Effector memory CD8-positive, alpha-beta T cell (primary cell): ENCODE measurements at places on chromosomes 2 and 18.

DNA sequence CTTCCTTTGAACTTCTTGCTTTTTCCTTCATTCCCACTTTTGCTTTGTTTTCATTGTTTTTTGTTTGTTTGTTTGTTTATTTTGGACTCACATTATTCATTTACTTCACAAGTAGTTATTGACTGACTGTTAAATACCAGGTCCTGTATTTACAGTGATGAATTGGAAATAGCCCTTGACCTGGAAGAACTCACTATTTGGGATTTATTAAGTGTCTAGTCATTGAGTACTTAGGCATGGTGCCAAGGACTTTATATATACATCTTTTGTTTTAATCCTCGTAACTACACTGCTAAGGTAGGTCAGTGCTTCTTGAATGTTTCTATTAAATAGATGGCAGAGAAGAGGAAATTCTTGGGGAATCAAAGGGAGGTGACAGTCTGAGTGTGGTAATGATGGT lies 11.1 kb downstream of the SPOPL start:
- no peak for DNase-seq

GRCh38 chr2:127566139-127566417 lies 30.6 kb downstream of the MYO7B start:
- no peak for DNase-seq

DNA sequence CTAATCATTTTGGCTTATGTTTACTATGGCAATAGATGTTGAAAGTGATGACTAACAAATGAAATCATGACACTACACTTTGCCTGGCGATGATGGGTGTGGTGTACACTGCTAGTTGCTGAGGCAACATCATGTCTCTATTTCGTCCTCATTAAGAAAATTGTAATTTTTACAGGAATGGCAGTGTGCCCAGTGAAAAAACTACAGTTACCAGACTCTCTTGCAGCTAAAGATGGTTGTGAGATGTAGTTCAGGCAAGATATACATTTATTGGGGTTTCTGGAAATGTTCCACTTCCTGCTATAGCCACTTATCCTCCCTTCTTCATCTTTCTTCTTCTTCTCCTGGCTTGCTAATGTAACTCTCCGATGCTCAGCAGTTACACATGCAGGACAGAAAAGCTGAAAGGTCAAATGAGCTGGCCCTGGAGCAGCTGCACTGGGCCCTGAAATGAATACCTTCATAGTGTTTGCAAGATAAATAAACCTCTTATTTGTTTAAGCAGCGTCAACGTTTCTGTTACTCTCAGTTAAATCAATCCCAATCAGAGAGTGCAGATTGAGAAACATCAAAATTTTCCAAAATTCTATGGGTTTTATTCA lies 46.0 kb downstream of the SOCS6 start:
- no peak for DNase-seq

DNA sequence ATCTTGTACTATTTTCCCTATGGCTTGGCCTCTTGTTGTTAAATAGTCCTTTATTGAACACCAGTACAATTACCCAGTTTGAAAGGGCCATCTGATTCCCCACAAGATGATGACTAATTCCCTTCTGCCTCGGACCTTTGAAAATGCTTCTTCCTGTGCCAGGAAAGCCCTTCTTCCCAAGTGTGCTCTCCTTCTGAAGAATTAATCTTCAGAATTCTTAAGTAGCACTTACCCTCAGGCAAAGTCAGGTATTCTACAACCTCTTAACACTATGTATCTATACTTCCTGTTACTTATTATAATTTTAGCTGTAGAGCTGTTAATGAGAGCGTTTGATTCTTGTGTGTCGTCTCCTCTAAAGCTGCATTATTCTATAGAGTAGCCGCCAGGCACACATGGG lies 28.6 kb upstream of the MEX3C start:
- DNase-seq = no peak

GRCh38 chr2:96408616-96409015 lies 73.0 kb downstream of the NCAPH start:
- no peak for DNase-seq

GRCh38 chr2:235665661-235666212 lies 171.9 kb downstream of the AGAP1 start:
- no peak for DNase-seq

DNA sequence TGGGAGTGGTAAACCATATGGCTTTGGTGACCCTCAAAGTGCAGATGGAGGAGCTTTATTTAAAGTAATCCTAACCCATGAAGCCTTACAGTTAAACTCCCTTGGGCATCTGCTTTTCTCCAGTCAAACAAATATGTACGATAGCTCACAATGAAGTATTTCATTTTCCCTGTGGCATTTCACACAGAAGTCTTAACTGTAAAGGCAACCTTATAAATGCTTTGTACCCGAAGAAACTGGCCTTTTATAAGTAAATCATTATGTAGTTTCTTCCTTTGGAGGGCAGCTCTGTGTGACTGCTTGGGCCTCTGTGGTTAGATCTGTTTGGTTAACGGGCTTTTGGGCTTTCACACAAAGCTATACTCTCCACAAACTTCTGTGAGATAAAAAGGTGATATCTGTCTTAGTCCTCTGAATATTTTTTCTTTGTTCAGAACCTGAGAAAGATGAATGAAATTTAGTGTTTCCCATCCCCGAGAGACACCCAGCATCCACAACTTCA lies 46.6 kb downstream of the SCN1A start:
- no peak for DNase-seq

DNA sequence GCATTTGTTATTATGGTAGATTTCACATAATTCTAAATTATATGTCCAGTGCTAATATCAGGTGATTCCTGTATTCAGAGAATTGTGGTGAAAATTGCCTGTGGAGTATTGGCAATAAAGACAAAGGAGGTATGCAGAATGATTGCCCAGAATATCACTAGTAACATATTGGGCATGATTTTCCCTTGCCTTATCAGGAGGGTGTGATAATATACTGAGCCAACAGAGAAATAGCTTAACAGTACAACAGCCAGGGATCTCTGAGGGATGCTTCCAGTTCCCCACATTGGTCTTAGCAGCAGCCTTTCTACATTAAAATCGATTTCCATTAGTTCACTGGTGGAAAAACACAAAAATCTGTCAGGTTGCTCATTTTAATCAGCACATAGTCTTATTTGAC lies 122.9 kb upstream of the COL3A1 start:
- no peak for DNase-seq

GRCh38 chr2:68995916-68996315 lies 17.1 kb upstream of the ANTXR1 start:
- DNase-seq = no peak

DNA sequence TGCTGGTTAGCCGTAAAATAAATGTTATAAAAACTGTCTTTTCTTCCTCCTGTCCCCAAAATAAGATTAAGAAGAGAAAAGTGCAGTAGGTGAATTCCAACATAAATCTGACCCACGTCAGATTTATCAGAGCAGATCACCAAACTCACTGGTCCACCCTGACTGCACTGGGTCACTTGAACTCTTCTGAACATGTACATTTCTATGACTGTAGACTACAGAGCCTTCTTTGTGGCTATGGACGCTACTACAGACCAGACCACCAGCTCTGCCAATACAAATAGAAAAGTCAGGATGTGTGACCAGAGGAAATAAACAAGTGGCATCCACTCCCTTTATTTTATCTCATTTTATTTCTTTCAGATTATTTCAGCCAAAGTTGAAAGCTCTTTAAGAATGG lies 11.6 kb downstream of the DSG2 start:
- DNase-seq = no peak

GRCh38 chr18:10239991-10240634 lies 214.3 kb upstream of the APCDD1 start:
- no peak for DNase-seq

DNA sequence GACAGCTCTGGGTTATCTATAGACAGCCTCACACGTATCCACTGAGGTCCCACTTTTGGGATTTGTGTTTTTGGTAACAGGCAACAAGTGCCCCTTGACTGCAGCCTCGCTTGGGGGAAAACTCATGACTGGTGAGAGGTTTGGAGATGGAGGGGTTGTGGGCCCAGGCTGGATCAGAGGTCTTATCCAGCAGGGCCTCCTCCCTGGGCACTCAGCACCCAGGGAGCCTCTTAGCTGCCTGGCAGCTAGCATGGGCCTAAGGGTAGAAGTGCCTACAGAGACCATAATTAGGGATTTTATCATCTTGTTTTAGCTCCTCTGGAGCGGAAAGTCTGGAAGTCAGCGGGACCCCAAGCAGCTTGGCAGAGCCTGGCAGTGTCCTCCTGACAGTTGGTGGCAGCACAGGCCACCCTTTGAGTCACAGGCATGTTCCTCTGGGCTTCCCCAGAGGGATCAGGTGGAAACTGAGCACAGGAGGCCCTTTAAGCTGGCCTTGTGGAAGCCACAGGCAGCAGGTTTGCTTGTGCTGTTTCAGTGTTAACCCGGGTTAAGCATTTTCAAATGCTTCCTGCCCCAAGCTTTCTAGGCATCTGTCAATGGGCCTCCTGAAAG lies 143.1 kb downstream of the KCTD1 start:
- DNase-seq = no peak

GRCh38 chr2:165390875-165391274 lies 78.6 kb upstream of the CSRNP3 start:
- no peak for DNase-seq

- no peak for DNase-seq
These were observed 143.2 kb downstream of the DDX1 start for GRCh38 chr2:15734674-15735483.

- DNase-seq = no peak
These were observed 92.4 kb downstream of the CABLES1 start for GRCh38 chr18:23227726-23228070.

DNA sequence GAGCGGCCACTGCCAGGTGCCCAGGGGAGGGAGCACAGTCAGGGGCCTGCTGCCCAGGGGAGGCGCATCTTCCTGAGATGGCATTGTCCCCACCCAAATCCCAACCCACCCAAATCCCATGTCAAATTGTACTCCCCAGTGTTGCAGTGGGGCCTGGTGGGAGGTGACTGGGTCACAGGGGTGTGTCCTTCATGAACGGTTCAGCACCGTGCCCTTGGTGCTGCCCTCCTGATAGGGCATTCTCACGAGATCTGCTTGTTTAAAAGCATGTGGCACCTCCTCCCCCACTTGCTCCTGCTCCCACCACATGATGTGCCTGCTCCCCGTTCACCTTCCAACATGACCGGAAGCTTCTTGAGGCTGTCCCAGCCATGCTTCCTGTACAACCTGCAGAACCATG lies 27.6 kb downstream of the ANKMY1 start:
- DNase-seq = no peak

DNA sequence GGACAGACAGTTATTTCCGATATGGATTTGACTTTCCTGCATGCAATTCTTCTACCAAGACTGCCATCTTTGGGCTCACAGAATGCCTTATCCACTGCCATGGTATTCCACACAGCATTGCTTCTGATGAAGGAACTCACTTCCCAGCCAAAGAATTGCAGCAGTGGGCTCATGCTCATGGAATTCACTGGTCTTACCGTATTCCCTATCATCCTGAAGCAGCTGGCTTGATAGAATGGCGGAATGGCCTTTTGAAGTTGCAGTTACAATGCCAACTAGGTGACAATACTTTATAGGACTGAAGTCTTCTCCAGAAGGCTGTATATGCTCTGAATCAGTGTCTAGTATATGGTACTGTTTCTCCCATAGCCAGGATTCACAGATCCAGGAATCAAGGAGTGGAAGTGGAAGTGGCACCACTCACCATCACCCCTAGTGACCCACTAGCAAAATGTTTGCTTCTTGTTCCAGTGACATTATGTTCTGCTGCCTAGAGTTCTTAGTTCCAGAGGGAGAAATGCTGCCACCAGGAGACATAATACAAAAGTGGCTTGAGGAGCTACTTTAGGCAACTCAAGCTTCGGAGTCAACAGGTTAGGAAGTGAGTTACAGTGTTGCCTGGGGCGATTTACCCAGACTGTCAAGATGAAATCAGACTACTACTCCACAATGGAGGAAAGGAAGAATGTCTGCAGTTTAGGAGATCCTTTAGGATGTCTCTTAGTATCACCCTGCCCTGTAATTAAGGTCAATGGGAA lies 23.8 kb upstream of the SMAD4 start:
- DNase-seq = no peak

GRCh38 chr2:223947711-223948205 lies 2.6 kb upstream of the WDFY1 start:
- DNase-seq = no peak

- DNase-seq = no peak
These were observed at the start of gene CD226 for GRCh38 chr18:69947361-69948133. Gene CD226 (minus strand): TSS chr18:69947873. CDS start chr18:69947406, 467 bp downstream.

DNA sequence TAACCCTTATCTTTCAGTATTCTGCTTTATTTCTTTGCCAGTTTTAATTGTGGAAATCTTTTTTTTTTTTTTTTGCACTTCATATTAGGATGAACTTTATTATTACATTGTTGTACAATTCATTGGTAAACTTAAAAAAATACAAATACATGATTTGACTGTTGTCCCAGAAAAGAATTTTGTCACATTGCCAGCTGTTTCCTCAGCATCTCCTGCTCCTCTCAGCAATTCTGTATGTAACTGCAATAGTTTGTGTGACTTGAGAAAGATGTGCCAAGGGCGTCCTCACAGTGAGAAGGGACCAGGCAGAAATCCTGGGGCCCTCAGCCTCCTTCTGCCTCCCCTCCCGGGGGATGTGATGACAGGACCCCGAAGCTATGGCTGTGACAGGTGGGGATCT lies 254.4 kb downstream of the NBAS start:
- no peak for DNase-seq

GRCh38 chr18:45119876-45120275 lies 439.2 kb downstream of the SETBP1 start:
- no peak for DNase-seq

GRCh38 chr2:37588316-37588777 lies 83.1 kb downstream of the CDC42EP3 start:
- DNase-seq = no peak

- DNase-seq = no peak
These were observed 416.7 kb downstream of the THSD7B start for GRCh38 chr2:137182071-137182470.

GRCh38 chr18:56168049-56168781 lies 470.2 kb downstream of the TXNL1 start:
- DNase-seq = no peak

- DNase-seq = no peak
These were observed 42.4 kb upstream of the PPM1B start for GRCh38 chr2:44126106-44126797.

DNA sequence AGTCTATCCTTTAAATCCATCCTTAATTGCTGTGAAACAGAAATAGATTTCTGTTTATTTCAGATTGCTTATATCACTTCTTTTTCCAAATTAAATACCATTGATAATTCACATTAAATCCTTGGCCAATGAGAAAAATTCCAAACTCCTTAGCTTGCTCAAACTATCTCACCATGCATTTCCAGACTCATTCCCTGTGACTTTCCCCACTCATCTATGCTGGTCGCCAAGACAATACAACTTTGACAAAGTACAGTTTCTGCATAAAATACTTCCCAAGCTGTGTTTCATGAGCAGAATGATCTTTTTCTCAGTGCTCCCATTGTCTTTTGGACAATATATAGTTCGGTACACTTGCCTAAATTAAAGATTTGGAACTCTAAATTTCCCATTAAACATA lies 575.6 kb downstream of the CPS1 start:
- no peak for DNase-seq
